ENCODE measurements at places on chromosomes 1 and 21.
A peak's percentile ranks its signal among the peaks of the same experiment; 100 is the strongest.

GRCh38 chr1:220957233-220957605 is 78.0 kb downstream of the HLX start:
- DNase-seq: no peak

DNA sequence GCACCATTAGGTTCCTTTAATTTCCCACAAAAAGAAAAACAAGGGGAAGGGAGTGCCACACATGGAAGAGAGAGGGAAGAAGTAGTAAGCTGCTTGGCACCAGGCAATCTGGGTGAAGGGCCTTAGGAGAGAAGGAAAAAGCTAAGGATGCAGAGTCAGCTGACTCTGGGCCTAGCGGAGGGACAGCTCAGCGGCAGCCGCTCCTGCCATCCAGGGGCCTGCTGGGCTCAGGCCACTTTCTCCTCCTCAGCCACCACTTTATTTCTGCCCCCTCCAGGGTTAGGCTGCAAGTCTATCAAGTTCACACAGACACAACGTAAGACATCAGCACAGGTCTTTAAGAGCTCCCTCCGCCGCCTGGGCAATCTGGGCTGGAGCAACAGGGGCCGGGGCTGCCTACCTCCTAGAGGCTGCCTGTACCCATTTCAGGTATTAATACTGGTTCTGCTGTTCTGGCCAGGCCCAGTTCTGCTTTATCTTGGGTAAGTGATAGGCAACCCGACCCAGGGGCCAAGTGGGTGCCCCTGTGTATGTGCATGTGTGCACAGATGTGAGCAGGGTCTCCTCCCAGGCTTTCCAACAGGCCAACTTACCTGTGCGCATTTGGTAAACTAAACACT is 53.6 kb downstream of the SLC45A1 start:
- no peak for DNase-seq

- no peak for DNase-seq
Measured at GRCh38 chr1:43951021-43951985, 4.6 kb downstream of the IPO13 start.

- no peak for DNase-seq
Measured at GRCh38 chr1:203069030-203069747, 16.6 kb downstream of the MYOG start.

DNA sequence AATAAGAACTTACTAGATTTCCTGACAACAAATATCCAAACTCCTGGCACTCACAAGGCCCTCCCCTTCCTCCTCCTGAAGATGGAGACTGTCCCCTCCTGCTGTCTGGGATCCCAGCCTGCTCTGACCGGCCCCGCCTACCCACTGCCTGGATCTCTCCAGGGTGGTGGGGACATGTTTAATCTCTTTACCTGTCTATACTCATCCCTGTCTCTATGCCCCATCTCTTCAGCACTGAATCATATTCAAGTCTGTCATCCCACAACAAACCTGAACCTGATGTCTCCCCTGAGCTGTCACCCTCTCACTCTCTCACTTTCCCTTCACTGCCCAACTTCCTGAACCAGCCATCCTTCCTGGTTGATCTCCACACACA is 22.1 kb downstream of the MATN1 start:
- DNase-seq: no peak

DNA sequence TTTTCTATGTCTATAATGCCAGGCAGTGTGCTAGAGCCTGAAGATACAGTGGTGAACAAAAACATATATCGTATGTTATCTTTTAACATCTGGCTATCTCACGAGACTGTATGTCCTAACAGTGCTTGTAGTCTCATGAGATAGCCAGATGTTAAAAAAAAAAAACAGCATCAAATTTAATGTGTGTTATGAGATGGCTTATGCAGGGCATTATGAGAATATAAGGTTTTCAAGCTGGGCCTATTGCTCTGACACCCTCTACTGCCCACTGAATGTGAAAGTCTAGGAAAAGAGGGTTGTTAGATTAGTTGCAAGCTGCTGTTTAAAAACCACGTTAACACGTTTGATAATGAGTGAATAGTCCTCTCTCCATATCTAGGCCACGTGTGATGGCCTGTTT is 109.8 kb downstream of the CACHD1 start:
- DNase-seq: no peak

- no peak for DNase-seq
Measured at GRCh38 chr1:8218351-8219092, 99.4 kb upstream of the SLC45A1 start.

GRCh38 chr1:87367549-87367948 is 38.9 kb downstream of the LMO4 start:
- DNase-seq: no peak

GRCh38 chr1:3030663-3031381 is 9.6 kb downstream of the ACTRT2 start:
- DNase-seq: no peak

- no peak for DNase-seq
Measured at GRCh38 chr1:166379447-166379846, 212.6 kb upstream of the FAM78B start.

DNA sequence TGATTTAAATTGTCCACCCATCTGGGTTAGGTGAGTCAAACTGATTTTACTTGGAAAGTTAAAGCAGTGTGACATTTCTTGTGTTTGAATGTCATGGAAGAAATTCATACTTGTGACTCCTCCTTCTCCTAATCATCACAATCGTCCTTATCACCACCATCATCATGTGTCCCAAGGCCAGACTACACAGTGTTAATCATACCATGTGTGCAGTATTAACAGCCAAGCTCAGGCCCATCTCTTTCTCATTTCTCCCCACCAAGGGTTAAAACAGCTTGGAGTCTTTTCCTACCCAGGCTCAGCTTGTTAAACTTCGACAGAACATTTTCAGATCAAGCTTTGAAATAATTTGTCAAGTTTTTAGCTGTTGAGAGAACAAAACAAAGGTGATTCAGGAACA is 22.5 kb upstream of the PLA2G2E start:
- DNase-seq: no peak

DNA sequence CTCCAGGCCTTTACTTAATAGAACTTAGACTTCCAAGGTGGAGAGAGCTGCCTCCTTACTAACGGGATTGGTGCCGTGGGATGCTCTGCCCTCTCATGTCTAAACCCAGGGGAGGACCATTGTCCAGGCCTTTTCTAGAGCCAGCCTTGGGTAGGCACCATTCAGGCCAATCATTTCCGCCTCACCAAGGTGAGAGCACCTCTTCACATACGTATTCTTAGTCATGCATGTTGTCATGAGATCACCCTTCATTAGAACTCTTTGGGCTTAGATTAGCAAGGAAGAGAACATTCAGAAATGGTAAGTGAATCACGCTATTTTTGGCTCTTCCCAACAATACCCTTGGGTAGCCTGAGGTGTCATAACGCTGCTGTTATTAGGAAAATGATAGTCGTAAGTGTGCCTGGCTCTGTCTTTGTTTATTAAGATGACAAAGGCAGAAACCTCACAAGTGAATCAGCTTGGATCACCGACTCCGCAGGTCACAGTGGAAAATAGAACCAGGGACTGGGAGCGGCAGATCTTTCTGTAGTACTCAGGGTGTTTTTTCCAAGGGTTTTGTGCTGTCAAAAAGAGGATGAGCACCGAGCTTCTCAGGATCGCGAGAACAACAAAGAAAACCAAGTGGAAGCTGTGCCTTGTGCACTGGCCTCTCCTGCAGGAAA is 55.0 kb downstream of the HUNK start:
- DNase-seq: no peak

- no peak for DNase-seq
Measured at GRCh38 chr21:17492415-17493168, 20.3 kb upstream of the CXADR start.

DNA sequence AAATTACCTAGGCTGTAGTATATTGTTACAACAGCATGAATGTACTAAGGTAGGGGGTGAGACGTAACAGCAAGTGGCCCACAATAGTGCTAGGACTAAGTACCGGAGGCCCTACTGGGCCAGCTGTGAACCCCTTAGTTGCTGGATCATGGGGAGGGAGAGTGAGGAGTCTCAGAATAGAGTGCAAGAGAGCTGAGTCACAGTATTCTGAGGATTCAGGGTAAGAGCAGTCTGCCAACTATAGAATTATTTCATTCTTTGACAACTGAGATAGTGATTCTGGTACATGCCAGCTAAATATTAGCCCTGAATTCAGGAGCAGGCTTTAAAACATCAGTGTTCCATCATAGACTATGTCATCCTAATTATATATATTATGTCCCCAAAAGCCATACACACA is 218.7 kb downstream of the TM2D1 start:
- no peak for DNase-seq

DNA sequence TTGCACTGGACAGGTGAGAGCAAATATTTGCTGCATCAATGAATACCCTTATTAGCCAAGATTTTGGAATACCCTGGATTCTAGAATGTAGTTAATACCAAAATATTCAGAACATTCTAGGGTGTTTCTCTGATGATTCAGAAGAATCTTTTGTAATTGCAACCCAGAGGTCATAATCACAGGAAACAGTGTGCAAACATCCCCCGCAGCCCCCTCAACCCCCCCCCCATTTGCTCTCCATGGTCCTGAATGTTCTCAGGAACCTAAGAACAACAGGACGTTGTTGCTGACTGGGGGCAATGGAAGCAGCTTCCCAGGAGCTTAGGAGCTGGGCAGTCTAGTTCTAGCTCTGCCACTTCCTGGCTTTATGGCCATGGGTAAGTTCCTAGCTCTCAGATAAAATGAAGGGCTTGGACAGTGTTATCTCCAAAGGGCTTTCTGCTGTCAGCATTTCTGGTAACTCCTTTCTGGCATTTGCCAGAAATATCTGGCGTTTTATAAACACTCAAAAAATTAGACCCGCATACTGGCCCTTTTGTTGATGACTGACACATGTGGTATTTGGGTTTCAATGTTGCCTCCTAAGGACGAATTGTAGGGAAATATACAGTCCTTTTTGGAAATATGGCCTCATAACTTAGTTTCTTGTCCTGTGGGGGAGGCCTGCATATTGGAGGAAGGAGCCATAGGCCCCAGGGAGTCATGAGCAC is 178.6 kb downstream of the RRAGC start:
- no peak for DNase-seq

GRCh38 chr1:18256282-18257235 is 149.0 kb downstream of the IGSF21 start:
- DNase-seq: peak; percentile 48

GRCh38 chr1:242243472-242243871 is 244.6 kb upstream of the MAP1LC3C start:
- DNase-seq: peak; percentile 38

DNA sequence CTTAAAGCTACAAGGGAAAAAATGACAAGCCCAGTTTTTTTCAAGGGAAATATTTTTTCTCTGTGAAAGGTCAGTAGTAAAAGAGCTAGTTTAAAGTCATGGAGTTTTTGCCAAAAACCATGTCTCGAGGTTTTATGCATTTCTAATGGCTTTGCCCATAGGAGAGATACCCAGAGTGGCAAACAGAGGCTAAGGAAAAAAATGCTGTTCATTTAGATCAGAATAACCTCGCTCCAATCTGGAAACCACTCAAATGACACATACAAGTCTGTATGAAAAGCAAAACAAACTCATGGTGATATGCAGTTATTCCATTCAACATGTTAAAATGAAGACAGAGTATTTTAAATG is 36.9 kb upstream of the EDEM3 start:
- DNase-seq: no peak

DNA sequence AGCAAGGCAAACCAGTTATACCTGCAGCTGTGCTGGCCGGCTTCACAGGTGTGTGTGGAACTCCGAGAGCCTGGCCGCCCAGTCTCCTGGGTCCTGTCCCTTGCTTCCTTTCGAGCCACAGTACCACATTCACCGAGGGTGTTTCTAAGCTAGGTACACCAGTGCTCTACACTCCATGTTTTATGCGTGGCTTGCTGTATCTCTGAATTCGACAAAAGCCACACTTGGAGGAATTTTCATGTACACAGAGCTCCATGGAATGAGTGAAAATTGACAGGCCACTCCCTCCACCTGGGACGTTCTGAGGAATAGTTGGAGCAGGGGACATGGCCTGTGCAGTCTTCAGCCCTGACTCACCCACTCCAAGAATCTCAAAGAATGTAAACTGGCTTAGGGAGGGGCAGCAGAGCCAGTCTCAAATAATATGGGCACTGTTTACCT is 14.0 kb downstream of the ETS2 start:
- DNase-seq: no peak

- no peak for DNase-seq
Measured at GRCh38 chr1:111961773-111962565, 27.5 kb downstream of the KCND3 start.

GRCh38 chr1:1628754-1629429 is 3.1 kb upstream of the MMP23B start:
- no peak for DNase-seq

DNA sequence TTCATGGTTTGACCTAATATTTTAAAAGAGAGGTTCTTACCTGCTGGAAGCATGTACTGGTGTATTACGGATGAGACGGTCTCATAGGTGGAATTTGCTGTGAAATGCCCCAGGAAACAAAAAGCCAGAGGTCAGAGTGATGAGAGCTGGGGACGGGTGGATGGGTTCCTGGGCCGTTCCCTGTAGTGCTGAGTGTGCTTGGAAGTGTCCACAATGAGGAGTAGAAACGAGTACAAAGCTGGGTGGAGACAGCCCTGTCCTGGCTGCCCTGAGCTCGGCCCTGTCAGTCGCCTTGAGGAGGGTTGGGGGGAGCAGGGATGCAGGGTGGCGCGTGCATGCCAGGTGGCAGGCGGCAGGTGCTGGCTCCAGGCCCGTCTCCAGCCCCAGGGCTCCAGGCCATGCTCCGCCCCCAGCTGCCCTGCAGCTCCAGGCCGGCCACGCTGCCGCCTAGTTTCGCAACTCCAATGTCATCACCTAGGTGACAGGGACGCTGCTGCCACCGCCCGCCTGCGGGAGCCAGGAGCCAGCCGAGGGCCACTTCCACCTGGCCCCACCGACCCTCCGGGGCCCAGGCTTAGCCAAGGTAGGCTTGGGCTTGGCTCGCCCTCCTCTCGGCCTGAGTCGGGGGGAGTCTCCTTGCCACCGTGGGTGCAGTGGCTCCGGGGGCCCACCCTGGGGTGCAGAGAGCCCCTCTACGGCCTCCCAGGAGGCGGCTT is 16.4 kb downstream of the TP73 start:
- no peak for DNase-seq

- DNase-seq: no peak
Measured at GRCh38 chr21:10641107-10641506, 119.7 kb downstream of the TPTE start.

GRCh38 chr1:39405358-39405757 is 86.1 kb upstream of the BMP8A start:
- no peak for DNase-seq

GRCh38 chr1:47926461-47926999 is 70.7 kb downstream of the TRABD2B start:
- no peak for DNase-seq

- DNase-seq: no peak
Measured at GRCh38 chr1:9845914-9846313, 22.1 kb upstream of the CLSTN1 start.

GRCh38 chr1:94819945-94820746 is at the start of gene SLC44A3:
Gene SLC44A3, plus strand, starts transcription at chr1:94820357. Its CDS starts 95 bp downstream, at chr1:94820452.
- DNase-seq: peak; percentile 34

GRCh38 chr1:22406722-22407495 is 44.7 kb upstream of the ZBTB40 start:
- no peak for DNase-seq

DNA sequence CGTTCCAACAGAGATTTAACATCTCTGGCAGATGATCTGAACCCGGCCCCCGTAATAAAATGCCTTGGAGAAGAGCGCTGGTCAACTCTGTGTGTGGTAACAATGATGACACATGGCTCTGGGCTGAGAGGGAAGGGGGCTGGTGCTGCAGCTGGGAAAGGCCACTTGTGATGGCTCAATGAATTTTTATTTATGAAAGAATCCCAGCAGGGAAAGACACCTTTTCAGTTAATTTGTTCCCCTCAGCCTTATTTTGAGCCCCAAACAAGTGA is 59.4 kb downstream of the SYT6 start:
- DNase-seq: no peak

Measured in GM20000 (cell line).